CD4-positive, alpha-beta T cell treated with Interleukin-15 for 4 hours (primary cell): ENCODE measurements at places on chromosomes 12 and 14.

DNA sequence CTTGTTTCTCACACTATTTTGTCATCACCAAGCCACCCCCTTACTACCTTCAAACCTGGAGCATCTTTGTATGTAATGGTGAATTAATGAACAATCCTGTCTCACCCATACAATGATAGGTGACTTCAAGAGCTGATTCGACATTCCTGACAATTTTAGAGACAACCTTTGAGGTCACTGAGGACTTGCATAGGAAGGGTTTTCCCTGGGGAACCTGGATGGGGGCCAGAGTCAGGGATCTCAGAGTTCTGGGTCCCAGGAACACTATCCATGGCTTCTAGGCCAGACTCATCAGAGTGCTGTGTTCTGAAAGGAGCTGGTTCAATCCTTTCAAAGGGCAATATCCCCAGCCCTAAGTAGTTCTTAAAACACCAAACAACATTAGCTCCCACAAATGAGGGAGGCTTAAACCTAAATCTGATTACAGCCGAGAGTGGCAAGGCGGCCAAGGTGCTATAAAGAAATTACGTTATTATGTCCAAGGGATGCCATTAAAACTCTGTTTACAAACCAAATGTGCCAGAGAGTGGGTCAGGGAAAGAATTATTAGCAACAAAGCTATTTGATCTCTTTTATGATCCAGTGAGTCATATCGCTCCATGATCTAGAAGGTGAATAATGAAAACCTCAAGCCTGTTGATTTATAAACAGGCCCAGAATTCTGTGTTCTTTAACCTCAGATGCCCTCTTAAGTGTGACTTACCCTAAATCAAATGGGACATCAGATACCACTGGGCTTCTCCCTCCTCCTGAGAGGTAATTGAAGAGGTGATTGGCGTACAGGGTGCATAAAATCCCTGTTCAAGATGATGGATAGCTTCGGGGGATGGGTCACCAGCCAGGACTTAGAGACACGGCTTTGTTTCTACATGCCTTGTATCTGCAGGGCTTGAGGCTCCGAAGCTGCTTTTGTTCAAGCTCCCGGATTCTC lies 230.2 kb upstream of the TBX3 start:
- no peak for DNase-seq

DNA sequence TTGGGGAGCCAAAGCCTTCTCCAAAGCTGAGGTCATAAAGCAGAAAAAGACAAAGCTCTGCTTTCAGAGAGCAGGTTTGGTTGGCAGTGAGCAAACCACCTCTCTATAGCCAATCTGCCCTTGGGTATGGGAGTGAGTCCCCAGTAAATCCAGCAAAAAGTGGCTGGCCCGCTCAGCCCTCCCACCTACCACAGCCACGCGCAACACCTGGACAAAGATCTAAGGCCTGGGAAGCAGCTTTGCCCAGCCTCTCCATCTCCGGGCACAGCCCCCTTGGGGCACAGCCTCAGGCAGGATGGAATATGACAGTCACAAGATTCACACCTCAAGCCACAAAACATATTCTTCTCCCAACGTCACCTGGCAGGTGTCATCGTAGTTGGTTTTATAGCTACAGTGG lies 211.7 kb upstream of the EEA1 start:
- DNase-seq, result no peak

GRCh38 chr14:59677771-59678231 lies 101.2 kb upstream of the CCDC175 start:
- no peak for DNase-seq

- DNase-seq, result no peak
These were observed 398.1 kb downstream of the ZFP36L1 start for GRCh38 chr14:68394764-68395143.

GRCh38 chr12:112908548-112908947 lies 1.8 kb downstream of the OAS1 start:
- DNase-seq, result no peak

DNA sequence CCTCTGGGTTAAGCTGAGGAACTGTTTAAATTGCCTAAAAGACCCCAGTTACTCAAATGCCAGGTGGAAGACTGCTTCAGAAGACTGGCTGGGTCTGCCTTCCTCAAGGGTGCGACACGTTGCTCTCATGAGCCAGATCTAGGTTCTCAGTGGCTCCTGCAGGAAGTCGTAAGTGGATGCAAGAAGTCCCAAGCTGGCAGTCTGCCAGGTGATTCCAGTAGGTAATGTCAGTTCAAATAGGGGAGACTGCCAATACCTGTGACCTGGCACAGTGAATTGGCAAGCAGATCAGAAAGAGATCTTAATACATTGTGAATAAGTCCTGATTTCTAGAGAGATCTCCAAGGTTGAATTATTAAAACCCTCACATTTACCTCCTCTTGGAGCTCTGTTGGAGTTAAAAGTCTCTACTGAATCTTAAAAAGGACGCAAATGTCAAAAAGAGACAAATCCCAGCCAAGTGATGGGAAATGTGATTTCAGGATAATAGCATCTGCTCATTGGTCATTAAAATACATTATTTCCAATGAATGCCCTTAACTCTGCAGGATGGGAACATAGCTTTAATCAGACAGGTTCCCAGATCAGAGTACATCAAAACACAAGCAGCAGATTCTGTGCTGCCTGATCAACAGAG lies 98.8 kb upstream of the FRMD6 start:
- no peak for DNase-seq

DNA sequence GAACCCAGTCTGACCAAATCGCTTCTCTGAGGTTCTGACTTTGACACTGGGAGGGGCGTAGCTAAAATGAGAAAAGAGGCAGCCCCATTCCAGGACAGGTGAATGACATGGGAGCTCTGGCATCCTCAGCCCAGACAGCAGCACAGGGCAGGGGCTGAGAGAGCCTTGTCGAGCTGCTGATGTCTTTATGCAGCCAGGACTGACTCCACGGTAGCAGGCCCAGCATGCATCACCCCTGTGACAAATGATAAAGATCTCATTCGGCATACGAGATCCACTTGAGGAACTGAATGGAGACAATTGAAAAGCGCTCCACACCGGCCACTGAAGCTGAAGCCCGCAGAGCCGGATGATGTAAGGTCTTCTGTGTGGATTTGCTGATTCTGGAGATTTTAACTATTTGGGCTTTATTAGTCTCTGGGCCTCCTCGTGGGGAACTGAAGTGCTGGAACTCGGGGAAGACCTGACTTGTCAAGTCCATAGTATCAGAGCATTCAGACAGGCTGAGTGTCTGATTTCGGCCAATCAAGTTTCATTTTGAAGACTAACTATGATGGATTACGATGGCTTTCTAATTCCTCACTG lies 56.9 kb upstream of the MAP1LC3B2 start:
- DNase-seq, result no peak

GRCh38 chr14:90088176-90088575 lies 26.4 kb downstream of the KCNK13 start:
- no peak for DNase-seq

GRCh38 chr14:61188196-61188595 lies 92.9 kb downstream of the TMEM30B start:
- no peak for DNase-seq

DNA sequence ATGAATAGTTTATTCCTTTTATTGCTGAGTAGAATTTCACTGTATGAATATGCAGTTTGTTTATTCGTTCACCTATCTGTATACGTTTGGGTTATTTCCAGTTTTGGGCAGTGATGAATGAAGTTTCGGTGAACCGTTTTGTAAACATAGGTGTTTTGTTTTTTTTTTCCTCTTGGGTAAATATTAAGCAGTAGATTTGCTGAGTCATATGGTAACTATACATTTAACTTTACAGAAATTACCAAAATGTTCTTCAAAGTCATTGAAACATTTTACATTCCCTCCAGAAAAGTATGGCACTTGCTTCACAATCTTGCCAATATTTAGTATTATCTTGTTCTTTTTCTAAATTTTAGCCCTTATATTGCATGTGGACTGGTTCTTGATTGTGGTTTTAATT lies 3.8 kb upstream of the ABCC9 start:
- no peak for DNase-seq

GRCh38 chr12:6424008-6424347 lies 20.8 kb upstream of the CD27 start:
- DNase-seq, result no peak

DNA sequence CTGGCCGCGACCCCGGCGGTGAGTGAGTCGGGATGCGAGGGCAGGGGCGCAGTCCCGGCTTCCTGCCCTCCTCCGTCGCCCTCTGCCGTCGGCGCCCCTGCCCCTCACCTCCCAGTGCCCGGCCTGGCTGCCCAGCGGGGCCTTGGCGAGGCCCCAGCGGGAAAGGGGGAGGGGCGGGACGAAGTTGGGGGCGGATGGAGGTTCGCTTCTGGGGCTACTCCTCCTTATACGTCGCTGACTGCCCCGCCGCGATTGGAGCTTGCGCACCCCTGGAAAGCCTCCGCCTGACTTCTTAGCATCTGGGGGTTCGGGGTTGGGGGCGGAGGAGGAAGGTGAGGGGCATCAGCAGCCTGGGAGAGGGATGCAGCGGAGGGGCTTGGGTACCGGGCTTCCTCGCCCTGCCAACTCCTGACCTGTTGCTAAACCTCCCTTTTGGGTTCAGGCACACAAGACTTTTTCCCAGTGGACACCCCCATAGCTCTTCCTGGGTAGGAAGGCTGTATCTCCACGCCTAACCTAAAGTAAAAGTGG lies 406 bp downstream of the TMEM263 start:
- peak; percentile 36 for DNase-seq

GRCh38 chr14:90836692-90837063 lies 20.4 kb upstream of the TTC7B start:
- no peak for DNase-seq

DNA sequence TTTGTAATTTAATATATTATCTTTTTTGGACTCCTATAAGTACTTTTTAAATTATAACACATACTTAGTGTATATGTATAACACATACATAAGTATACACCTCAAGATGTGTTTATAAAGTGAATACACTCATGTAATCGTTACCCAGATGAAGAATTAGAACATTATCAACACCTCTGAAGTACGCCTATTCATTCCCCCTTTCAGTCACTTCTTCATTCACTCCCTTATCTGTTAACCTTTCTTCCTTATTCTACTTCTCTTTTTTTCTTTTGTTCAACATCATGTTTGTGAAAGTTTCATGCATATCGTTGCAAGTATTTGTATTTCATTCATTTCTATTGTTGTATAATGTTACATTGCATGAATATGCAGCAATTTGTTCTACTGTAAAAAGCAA lies 98.5 kb downstream of the ARID2 start:
- no peak for DNase-seq

DNA sequence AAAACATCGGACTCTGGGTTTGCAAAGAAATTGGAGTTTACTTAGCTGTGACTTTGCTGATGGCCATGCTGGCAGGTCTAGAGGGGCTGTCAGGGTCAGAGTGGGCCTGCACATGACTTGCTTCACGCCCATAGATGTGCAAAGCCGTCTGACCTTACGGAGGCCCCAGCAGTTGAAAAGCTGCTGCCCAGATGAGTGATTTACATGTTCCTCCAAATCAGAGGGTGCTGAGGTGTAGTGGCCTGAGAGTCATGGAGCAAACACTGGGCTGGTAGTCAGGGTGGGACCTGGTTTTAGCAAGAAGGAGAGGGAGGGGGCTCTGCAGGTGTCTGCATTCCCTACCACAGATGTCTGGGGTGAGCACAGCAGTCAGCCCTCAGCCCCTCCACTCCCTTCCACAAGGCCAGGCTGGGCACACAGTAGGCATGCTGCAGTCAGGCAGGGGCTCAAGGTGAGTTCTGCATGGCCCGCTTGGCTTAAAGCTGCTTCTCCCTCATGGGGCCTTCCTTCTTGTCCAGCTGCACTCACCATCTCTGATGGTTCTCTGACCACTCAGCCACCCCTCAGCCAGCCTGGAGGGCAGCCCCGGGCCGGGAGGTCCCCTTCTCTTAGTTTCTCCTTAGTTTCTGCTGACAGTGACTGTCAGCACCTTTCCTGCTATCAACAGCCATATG lies 34.2 kb upstream of the EML1 start:
- DNase-seq, result no peak

DNA sequence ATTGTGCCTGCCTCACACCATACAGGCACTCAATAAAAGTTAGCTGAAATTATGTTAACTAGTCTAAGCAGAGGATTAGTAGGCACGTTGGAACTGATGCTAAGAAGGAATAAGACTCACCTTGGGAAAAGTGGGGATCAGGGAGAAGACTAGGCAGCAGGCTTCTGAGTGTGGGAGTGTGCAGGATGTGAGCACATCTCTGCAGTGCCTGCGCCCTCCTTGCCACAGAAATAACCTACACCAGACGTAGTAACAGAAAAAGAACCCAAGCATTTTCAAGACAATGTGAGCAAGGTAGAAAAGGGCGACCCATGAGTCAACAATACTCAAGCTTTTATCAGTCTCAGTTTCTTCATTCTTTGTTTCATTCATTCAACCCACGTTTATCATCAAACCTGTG lies 113.9 kb downstream of the CACNA1C start:
- DNase-seq, result no peak

GRCh38 chr12:74499192-74499591 lies 38.4 kb upstream of the ATXN7L3B start:
- DNase-seq, result no peak

GRCh38 chr12:40049268-40049667 lies 56.6 kb downstream of the SLC2A13 start:
- DNase-seq, result no peak

GRCh38 chr12:99985631-99986030 lies 895 bp upstream of the ANKS1B start:
- DNase-seq, result no peak

- DNase-seq, result peak; percentile 62
These were observed 9.4 kb downstream of the ASPG start for GRCh38 chr14:104094709-104095425.

GRCh38 chr12:116694653-116695463 lies 43.0 kb downstream of the SPRING1 start:
- no peak for DNase-seq

- DNase-seq, result no peak
These were observed 421 bp downstream of the GLT1D1 start for GRCh38 chr12:128853600-128854197.

DNA sequence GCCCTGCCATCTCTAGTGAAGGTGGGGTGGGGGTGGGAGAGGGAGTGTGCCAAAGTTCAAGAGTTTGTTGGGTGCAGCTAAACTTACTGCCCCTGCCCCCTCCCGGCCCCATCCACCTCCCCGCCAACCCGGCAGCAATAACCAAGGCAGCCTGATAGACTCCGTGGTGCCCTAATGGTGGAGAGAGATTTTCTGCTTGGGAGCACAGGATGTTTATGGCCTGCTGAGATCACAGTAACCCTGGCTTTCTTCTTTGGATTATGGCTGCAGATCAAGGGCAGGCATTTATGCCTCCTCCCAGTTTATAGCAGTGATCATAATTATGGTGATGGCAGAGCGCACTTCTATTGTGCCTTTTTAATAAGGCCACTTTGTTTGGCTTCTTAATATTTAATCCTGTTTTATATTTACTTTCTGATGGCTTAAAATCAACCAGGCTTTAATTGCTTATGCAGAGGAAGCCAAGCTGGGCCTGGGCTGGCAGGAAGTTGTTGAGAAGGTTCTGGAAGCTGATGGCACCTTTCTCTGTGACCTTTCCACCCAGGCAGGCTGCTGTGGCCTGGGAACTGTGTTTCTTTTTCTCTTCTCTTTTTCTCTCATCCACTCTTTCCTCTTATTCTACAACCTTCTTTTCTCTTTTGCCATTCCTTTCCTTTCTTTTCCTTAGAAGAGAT lies 256.8 kb upstream of the FKBP4 start:
- no peak for DNase-seq

- DNase-seq, result no peak
These were observed 63.0 kb downstream of the GNS start for GRCh38 chr12:64696080-64696741.

GRCh38 chr14:75297411-75298040 lies 18.9 kb downstream of the FOS start:
- no peak for DNase-seq
